Tracheal epithelial cell (primary cell): ENCODE measurements at places on chromosomes 16 and 17. TPM values are rescaled to one million over a fixed set of nuclear protein-coding genes. Genes with fewer than 3 reads are reported as not detected.

Gene PDIA2
- 0.24 TPM in 1 of 2 replicates, not detected in the other for total RNA-seq

Gene CRHR1
- not detected in 2 replicates for total RNA-seq

Gene CRYM
- 0.64 and 1.2 TPM in 2 replicates for total RNA-seq

Gene TTYH2
- 0.85 and 2.2 TPM in 2 replicates for total RNA-seq

Gene KCNJ2
- total RNA-seq, result 0.72 and 1.3 TPM in 2 replicates
